ENCODE measurements at places on chromosomes 7 and 10.
A peak's percentile ranks its signal among the peaks of the same experiment; 100 is the strongest.

- peak; percentile 31 for DNase-seq
These were observed 33.4 kb upstream of the PPP3CB start for GRCh38 chr10:73529089-73529832.

DNA sequence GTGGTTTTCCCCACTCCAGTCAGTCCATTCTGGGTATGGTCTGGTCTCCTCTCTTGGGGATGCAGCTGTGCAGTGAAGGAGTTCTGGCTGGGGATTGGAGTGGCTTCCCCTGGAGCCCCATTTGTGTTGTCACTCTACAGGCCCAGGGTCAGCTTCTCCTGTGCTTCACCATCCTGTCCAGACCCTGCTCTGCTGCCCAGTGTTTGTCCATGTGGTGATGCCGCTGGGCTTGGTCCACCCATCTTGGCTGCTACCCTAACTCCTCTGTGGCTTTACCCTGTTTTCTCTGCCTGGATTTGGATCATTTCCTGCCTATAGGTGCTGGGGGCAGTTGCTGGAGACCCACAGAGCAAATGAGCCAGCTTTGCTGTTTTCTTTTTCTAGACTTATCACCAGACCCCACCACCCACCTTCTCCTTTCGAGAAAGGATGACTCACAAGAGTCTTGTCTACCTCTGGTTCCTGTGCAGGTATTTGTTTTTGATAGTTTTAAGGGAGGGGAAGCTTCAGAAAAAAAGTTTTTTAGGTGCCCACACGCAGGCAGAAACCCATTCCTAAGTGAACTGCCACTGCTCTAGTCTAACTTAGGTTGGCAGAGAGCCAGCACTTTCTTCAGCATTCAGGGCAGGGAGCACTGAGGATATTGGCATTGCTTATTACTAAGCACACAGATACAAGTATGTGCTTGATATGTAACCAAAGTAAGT lies 8.5 kb downstream of the ZDHHC16 start:
- DNase-seq, result no peak

- no peak for DNase-seq
These were observed 114.6 kb upstream of the KCTD7 start for GRCh38 chr7:66514050-66514449.

GRCh38 chr10:124033887-124034218 lies 59.5 kb downstream of the CHST15 start:
- no peak for DNase-seq

DNA sequence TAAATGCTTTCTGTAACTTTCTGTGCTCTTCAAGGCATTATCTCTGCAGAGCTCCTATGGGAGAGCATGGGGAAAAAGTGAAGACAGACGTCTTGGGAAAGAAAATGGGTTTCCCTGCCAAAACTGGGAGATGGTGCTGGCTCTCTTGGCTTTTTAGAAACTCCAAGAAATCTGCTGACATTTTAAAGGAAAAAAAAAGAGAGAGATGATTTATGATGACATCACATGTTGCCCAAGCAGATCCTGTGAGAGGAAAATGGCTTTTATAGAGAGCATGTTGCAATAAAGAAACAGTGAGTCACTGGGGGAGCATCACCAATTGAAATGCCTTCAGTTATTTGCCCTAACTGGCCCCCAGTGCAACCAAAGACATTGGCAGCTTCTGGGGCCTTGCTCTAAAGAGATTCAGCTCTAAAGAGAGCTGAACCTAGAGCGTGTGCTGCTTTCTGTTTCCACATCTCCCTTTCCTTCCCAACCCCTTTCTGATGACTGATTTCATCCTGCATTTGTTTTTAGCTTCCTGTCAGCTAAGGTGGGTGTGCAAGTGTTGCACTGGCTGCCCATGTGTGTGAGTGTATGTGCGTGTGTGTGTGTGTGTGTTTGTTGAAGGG lies 37.7 kb downstream of the LRMDA start:
- no peak for DNase-seq

DNA sequence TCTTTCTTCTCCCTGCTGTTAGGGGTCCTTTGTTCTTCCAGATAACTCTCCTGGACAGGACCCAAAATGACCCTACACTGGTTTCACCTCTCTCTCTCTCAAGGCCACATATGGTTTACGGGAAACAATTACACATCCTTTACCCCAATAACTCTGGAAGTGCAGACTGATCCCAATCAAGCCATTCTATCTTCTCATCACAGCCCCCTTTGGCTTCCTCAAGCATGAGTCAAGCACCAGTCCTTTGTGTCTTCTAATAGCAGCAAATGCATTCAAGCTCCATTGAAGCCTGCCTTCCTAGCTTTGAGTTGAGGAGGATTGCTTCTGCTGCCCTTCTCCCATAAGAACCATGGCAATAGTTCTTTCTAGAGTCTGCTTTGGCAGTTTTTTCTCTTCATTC lies 20.2 kb downstream of the C10orf67 start:
- DNase-seq, result no peak
